ENCODE measurements at places on chromosomes 4 and X.

DNA sequence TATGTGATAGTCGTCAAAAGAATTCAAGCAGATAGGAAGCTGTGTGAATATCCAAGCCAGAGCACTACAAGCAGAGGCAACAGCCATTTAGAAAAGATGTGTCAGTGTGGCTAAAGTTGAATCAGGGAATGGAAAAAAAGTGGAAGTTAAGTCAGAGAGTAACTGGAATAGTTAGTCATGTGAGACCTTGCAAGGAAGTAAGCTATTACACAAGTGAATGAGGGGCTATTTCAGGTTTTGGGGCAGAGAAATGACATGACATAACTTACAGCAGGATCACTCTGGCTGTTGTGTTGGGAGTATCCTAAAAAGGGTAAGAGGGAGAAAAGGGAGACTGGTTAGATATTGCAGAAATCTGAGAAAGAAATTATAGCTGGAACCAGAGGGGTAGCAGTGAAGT is 236.6 kb upstream of the PCDH18 start:
- no peak for DNase-seq

DNA sequence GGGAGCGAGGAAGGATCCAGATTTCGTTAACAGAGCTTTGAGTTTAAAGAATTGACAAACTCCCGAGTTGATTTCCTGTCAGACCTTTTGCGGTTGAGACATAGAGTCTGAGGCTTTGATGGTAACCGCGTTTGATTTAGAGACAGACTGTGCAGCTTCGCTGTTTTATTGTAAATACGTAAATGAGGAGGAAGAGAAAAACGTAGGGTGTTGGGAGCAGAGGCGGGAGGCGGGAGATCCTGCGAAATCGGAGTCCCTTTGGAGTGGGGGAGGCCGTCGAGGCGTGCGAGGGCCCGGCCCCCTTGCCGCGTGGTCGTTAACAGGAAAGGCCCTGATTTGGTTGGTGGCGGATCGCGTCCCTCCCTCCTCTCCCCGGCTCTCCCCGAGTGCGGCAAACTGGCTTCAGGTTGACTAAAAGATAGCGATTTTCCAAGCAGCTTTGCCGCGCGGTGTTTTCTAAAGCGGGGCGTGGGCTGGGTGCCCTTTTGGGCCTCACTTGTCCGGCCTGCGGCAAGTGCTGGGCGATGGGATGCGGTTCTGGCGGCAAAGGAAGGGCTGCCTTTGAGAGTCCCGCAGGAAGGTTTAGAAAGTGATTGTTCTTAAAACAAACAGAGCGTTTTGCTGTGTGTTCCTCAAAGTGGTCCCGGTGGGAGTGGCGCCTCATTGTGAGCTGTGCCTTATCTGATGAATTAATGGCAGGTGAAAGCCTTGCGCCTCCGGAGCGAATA is 857 bp downstream of the SCML1 start:
- peak; percentile 23 for DNase-seq

DNA sequence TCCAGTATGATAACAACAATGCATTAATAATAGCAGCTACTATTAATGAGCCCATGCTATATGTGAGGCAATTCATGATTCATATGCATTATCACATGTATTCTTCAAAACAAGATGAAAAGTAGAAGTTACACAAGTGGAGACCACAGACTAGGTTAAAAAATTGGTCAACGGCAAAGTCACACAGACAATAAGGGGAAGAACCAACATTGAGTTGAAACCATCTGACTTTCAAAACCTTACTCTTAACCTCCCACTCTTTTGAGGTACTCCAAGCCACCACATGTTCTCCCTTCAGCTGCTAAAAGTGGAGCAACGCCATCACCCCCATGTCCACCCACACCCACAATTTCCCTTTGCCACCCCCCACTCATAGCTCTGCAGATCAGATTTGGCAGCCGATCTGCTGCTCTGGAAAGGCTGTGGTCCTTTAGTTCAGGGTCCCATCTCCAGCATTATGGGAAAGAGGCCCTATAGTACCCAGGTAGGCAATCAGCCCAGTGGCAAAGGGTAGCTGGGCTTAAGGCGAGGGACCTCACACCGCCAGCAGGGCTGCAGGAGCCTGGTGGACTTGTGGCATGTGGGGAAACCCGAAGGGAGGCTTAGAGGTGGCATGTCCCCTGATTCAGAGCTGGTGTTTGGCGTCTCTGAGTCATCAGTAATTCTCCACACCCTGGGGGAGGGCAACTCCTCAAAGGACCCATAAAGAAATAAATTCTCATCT is 33.5 kb upstream of the CYBB start:
- DNase-seq: peak; percentile 0

GRCh38 chr4:99893029-99893428 is 1.2 kb downstream of the LAMTOR3 start:
- no peak for DNase-seq

DNA sequence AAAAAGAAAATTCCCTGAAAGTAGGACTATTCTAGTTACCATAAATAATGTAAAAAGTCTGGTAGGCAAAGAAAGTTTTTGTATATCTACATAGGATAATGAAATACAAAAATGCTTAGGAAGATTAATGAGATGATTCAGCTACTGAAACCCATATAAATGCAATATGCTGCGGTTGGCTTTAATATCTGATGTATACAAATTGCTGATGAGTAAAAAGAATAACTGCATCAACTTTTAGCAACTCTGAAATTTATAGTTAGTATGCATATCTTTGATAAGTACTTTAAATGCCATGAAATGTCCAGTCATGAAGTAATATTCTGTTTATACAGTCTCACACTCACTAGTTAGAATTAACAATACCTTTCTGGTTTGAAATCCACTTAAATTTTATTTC is 404.8 kb downstream of the TLL1 start:
- peak; percentile 89 for DNase-seq

- no peak for DNase-seq
These were observed 447.5 kb downstream of the NKX6-1 start for GRCh38 chr4:84051639-84052038.

- no peak for DNase-seq
These were observed 16.6 kb downstream of the SULT1E1 start for GRCh38 chr4:69843301-69843700.

DNA sequence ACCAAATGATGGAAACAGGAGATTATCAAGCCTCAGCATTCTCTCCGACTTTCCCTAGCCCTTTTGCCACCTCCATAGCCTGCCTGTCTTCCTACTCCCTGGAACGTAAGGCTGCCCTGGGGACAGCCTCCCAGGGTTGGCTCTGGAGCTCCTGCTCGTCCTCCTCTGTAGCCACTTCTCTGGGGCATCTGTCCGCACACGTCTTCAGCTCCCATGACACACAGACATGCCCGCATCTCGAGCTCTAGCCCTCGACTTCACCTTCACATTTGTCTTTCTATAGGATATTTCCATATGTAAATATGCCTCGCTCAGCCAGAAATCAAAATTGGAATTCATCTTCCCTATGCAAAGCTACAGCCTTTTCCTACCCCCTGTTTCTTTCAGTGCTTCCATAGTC is 67.7 kb downstream of the TSC22D3 start:
- no peak for DNase-seq

DNA sequence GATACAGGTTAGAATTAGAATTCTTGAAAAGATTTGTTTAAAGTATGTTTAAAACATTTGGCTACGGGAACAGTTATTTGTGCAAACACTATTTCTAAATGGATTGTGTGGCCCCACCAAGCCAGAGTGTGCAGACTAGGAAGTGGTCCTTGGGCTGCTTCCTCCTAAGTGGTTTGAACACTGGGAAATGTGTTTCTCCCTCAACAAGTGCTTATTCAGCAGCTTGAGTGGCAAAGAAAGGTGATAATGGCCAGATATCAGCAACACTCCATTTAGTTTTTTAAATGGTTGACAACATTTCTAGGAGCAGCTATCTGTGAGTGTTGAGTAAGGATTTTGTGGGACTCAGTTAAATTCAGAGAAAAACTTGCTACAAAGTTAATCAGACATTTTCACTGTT is 141.4 kb upstream of the LNX1 start:
- DNase-seq: no peak

- no peak for DNase-seq
These were observed 63.4 kb downstream of the NBDY start for GRCh38 chrX:56792270-56793111.

DNA sequence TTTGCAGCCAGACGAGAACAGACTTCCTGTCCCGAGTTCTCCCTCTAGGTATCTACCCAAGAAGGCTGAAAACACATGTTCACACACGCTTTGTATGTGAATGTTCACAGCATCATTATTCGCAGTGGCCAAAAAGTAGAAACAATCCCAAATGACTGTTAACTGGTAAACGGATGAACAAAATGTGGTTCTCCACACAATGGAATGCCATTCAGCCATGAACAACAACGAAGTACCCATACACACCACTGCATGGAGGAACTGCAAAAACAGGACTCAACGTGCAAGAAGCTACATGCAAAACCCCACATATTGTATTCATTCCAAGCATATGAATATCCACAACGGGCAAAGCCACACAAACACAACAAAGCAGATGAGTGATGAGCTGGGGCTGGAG is 45.0 kb downstream of the PDHA1 start:
- DNase-seq: no peak

DNA sequence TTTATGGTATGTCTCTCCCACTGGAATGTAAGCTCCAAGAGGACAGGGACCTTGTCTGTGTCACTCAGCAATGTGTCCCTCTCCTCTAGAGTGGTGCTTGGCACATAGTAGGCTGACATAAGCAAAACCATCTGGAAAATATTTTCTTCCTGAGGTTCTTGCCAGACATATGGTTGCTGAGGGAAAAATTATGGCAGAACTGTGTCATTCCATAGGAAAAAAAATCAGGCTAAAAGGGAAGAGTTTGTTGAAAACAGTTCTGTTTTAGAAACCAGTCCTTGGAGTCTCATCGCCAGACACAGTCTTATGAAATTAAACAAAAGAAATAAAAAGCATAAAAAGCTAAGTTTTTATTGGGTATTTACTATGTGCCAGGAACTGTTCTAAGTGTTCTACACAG is 60.9 kb downstream of the RTL9 start:
- no peak for DNase-seq

- DNase-seq: no peak
These were observed 599.5 kb upstream of the ZFP42 start for GRCh38 chr4:187396106-187396505.

Data from fibroblast of skin of right quadriceps (primary cell).